Cerebellum (tissue), 4 donors: ENCODE measurements at places on chromosomes 6 and 20. TPM values are rescaled to one million over a fixed set of nuclear protein-coding genes. Genes with fewer than 3 reads are reported as not detected.

ADTRP gene
- total RNA-seq = not detected

KIF3B gene
- 57.4 TPM for total RNA-seq

FERMT1 gene
- total RNA-seq = 1.1 TPM

RAET1G gene
- not detected for total RNA-seq

GMPR gene
- total RNA-seq = 3.9 TPM

HLA-DMB gene
- 1.5 TPM for total RNA-seq

TRIM38 gene
- 0.73 TPM for total RNA-seq

LINC00237 gene
- 0.45 TPM for total RNA-seq

TTLL9 gene
- total RNA-seq = 2.5 TPM

SRSF6 gene
- 49.5 TPM for total RNA-seq

RNF182 gene
- total RNA-seq = 18.6 TPM

EFCAB8 gene
- total RNA-seq = not detected

E2F1 gene
- 5.9 TPM for total RNA-seq

SLC17A9 gene
- 0.36 TPM for total RNA-seq

DEFB116 gene
- not detected for total RNA-seq

NR2E1 gene
- not detected for total RNA-seq

INSM1 gene
- 32.0 TPM for total RNA-seq

PRL gene
- 0.54 TPM for total RNA-seq

BACH2 gene
- total RNA-seq = 23.6 TPM

MDC1 gene
- total RNA-seq = 9.5 TPM

SEL1L2 gene
- total RNA-seq = not detected

RAET1E gene
- not detected for total RNA-seq

TMEM170B gene
- total RNA-seq = 42.9 TPM

PNLDC1 gene
- total RNA-seq = not detected

ANGPT4 gene
- total RNA-seq = 0.09 TPM

THBS2 gene
- 5.8 TPM for total RNA-seq

C20orf202 gene
- 0.18 TPM for total RNA-seq

CGA gene
- total RNA-seq = 0.82 TPM

BANF2 gene
- total RNA-seq = not detected

GJA10 gene
- total RNA-seq = not detected

SLA2 gene
- 0.09 TPM for total RNA-seq

STX11 gene
- total RNA-seq = 1.2 TPM

KHDRBS2 gene
- 35.1 TPM for total RNA-seq

USP49 gene
- total RNA-seq = 18.5 TPM

SMOC2 gene
- 1.9 TPM for total RNA-seq

PIGU gene
- total RNA-seq = 29.4 TPM

LTB gene
- not detected for total RNA-seq

PHACTR1 gene
- 35.8 TPM for total RNA-seq

PDYN gene
- total RNA-seq = 0.45 TPM

MAK gene
- 0.82 TPM for total RNA-seq

SYTL3 gene
- total RNA-seq = 2.4 TPM

OXT gene
- not detected for total RNA-seq

NFATC2 gene
- total RNA-seq = 1.3 TPM

PGC gene
- total RNA-seq = 0.36 TPM

OSTM1 gene
- 23.4 TPM for total RNA-seq

BPIFB4 gene
- total RNA-seq = not detected

MEI4 gene
- total RNA-seq = 0.73 TPM

FYN gene
- total RNA-seq = 281 TPM

EBF4 gene
- total RNA-seq = 6.2 TPM

ADGRB3 gene
- 237 TPM for total RNA-seq

OTOR gene
- not detected for total RNA-seq
